ENCODE measurements at places on chromosomes 3 and 15.
A peak's percentile ranks its signal among the peaks of the same experiment; 100 is the strongest.

DNA sequence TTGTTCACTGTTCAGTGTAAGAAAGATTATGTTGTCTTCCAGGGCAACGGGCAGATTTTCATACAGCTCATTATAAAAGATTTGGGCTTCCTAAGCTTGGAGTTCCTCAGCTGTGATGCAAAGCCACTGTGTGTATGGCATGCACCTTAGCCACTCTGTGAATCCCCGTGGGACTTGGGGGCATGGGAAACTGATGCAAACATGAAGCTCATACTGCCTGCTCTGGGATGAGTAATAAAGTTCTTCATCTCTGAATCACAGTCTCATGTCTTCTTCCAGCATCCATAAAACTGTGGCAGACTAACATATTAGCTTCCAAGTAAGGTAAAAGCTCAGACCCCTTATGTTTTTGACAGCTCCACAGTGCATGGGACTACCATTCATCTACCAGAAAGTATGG is 154.3 kb upstream of the RORA start:
- no peak for DNase-seq

- DNase-seq, result no peak
These were observed 232.8 kb downstream of the CPNE4 start for GRCh38 chr3:131802029-131802428.

DNA sequence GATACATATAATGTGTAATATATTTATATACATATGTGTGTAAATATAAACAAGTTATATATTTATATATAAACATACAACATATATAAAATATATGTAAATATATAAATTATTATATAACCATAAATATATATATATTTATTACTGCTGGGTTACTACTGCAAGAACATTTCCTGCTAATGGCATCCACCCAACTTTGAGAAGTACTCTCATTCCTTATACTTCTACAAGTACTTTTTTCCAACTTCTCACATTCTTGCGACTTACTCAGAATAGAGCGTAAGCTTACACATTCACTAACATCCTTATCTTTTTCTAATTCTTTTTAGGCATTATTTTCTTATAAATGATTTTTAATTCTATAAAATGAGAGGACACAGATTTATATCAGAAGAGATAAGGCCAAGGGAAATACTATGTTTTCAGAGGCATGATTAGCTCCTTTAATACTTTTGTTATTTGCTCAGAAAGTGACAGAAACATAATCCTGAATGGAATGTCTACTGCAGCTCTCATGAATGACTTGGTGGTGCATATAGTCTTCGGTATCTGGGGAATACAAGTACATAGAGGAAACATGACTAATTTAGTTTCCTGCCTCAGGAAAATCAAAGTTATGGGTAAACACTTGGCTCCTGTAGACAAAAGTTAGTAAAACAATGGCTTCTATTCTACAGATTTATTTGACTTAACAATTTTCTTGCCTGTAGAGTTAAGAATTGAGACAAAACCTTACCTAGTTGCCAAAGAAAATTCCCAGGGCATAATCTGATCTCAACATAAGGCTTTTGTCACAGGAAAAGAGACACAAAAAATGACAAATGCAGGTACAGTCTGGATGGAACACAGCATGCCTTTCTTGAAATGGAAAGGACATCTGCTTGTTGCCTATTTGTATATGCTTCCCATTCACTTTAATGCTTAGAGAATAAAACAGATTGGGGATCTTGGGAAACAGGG is 453.9 kb downstream of the SQOR start:
- no peak for DNase-seq

DNA sequence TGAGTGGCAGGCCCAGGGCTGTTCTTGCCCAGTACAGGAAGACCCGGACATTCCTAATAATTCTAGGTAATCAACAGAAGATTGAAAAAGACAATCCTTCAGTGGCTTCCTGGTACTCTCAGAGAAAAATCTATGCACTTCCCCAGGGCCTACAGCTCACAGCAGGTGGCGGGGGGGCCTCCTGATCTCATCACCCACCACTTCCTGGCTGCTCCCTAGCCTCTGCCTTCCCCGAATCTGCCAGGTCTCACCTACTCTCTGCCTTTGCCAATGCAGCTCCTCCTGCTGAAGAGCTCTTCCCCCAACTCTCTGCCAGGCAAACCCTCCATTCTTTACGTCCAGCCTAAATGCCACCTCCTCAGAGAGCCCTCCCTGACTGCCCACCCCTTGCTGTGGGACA is 37.5 kb downstream of the EHD4 start:
- DNase-seq, result no peak

- no peak for DNase-seq
These were observed 46.8 kb downstream of the WDR76 start for GRCh38 chr15:43873651-43874050.

GRCh38 chr3:126098391-126098858 is 14.5 kb upstream of the SLC41A3 start:
- no peak for DNase-seq

DNA sequence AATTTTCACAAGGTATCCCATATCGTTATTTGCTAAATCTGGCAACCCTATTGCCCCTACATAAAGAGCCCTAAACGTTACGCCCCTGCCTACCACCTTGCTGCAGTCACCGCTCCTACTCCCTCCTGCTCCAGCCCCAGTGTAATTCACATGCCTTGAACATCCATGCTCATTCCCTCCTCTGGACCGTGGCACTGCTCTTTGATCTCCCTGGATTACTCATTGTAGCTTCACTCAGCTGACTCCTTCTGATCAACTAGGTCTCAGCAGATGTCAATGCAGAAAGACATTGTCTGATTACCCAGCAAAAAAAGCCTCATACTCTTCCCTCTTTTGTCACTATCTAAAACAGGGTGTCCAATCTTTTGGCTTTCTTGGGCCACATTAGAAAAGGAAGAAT is 40.7 kb upstream of the KBTBD8 start:
- DNase-seq, result no peak

DNA sequence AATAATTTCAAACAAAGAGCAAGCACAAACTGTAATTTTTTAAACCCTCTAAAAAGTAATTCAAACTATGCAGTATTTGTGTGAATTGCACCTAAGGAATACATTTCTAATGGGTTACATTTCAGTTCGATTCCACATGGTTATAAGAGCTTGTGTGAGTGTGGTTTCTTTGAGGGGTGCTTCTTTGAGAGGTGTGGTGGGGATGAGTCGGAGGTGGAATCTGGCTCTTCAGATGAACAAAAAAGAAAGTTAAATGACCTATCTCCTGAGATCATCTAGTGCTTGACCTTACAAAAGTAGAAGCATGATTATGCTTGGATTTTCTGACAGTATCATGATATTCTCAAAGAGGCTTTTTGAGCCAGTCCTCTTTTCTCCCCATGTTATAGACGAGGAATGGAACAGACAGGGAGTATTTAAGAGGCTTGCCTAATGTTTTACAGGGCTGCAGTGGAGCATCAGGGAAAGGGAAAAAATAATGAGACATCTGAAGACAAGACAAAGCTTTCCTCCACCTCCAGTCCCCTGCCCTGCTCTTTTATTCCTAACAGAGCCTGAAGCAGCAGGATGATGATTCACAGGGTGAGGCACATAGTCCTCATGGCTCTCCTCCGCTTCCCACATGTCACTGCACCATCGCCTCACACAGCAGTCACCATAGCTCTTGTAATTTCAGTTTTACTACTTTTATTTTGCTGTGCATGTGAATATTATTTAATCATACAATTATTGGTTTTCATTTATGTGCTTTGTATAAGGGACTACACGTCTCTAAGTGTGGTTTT is 82.0 kb downstream of the LYSMD4 start:
- DNase-seq, result no peak

DNA sequence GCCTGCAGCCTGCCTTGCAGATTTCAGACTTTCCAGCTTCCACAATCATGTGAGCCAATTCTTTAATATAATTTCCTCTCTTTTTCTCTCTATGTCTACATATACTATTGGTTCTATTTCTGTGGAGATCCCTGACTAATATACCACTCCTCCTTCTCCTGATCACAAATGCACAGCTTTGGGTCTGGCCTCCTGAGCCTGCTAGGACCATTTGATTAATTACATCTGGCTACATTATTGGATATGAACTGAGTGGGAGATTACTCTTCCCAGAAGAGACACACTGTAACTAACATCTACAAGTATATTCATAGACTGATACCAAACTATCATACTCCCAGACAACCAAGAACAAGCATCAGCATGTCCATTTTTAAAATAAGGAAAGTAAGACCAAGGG is 188.9 kb upstream of the LMCD1 start:
- DNase-seq, result no peak

GRCh38 chr15:52680041-52680391 is 828 bp upstream of the ATOSA start:
- DNase-seq, result no peak

DNA sequence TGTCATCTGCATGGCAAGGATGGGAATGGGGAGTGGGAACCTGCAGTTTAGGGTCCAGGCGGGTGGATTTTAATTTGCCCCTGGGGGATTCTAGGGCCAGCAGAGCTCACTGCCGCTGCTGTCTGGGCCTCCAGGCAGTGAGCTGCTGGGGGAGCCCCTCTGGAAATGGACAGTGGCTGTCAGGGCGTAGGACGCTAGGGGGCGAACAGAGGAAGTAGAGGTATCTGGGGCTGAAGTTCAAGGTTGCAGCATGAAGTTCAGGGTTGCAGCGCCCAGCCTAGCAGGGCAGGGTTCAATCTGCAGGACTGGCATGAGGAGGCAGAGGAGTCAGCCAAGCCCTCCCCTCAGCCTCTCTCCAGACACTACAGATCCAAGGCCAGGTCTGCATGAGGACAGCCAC is 49.5 kb downstream of the APBA2 start:
- no peak for DNase-seq

DNA sequence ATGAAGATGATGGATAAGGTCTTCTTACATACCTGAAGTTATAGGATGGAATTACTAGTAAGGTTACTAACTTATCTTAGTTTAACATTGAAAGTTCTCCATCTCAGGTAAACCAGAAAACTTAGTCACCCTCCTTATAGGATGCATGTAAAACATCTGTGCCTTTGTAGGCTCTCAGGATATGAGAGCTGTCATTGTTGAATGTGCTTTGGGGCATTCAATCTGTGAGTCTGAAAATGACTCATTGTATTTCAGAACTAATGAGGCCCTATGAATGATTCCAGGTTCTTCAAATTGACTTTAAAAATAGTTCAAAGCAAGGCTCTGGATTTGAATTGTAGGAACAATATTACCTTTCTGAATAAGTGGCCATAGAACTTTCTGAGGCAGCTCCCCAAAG is 237.7 kb upstream of the AZI2 start:
- no peak for DNase-seq

- no peak for DNase-seq
These were observed 17.1 kb downstream of the BLOC1S6 start for GRCh38 chr15:45604326-45604725.

- peak; percentile 18 for DNase-seq
These were observed 595 bp downstream of the PDCD7 start for GRCh38 chr15:65132878-65133547.

DNA sequence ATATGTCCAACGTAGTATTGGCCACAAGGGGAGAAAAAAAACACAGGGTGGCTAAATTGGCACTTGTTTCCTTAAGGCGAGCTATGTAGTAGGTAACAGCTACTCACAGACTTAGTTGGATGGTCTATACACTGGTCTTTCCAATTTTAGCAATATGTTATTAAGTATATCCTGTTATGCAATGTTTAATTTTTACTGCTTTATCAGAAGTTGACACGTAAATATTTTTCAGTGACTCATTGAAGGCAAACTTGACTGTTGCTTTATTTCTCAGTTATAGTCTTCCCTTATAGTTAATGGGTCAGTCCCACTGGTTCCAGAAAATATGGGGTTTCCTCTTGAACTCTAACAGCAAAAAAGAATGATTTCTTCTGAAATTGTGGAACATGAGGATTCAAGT is 46.5 kb downstream of the ADPGK start:
- no peak for DNase-seq

- no peak for DNase-seq
These were observed at the start of gene CRYGS for GRCh38 chr3:186544281-186544680. Gene CRYGS (minus strand): TSS chr3:186544380. CDS start chr3:186544326, 54 bp downstream.

DNA sequence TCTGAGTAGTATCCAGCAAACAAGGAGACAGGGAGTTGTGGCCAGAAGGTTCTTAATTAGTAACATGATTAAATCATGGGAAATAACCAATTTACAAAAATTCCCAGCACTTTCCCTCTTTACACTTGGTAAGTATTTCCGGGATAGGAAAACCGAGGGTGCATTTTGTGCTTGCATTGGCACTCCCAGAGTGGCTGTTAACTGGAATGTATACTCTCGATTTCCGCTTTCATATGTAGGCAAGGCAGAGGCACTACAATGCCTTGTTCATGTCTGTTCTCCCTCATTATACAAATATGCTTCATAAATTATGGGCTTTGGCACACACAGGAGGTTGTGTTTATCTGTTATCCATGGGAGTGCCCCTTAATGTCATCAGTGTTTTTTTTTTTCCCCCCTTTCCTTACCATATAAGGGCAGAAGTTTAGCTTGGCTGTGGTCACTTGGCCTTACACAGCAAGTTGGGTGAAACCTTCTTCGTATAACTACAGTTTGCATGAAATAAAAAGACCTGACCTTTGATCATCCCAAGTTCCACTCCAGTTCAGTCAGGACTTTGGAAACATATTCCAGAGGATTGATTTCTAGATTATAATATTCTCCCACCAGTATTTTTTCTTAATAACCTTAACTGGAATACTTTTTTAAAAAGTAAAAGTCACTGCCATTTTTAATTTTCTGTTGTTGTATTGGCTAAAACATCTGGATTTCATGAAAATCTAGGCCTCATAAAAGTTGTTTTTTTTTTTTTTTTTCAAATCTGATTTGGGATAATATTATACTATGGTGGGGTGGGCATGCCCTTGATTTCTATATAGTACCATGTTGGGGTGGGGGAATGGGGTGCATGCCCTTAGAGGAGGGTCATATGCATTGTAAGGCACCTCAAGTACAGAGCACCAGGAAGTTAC is 8.9 kb downstream of the TPM1 start:
- DNase-seq, result peak; percentile 55

DNA sequence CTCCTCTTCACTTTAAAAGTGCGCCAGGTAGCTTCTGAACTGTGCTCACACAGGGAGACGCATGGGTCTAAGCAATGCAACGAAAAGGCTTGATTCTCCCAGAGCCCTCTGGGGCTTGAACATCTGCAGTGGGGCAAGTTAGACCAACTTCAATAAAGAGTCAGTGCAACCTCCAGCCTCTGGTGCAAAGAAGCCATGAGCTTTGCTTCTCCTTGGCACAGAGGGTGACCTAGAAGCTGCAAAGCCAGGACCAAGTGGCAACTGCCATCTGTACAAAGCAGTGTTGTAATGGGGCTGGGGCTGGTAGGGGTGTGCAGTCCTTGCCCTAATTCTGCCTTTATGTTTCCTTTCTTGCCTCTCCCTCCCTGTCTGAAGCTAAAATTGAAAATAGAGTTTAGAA is 219.0 kb upstream of the CD96 start:
- DNase-seq, result no peak

DNA sequence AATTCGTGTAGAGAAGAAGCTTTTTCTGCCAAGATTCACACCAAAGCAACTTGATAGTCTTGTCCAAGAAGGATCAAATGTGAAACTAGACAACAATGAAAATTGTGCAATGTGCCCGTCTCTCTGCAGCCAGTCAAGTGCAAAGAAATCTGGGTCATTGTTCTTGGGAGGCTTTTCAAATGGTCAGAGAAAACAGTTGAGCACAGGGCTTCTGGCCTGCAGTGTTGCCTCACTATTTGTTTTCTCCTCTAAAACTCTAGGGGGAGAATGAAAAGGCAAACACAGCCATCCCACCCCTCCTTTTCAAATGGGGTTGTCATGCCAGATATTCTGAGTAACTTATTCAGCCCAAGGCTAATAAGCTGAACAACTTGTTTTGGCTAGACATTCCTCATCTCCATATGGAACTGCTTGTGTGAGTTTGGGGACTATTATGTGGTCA is 417.6 kb upstream of the CDIN1 start:
- DNase-seq, result peak; percentile 64

GRCh38 chr3:15941958-15942357 is 144.2 kb upstream of the ANKRD28 start:
- DNase-seq, result no peak

All from right lung (tissue), 10 donors.